Nasal cavity respiratory epithelium epithelial cell of viscerocranial mucosa (primary cell): ENCODE measurements at places on chromosomes 1 and 21. TPM values are rescaled to one million over a fixed set of nuclear protein-coding genes. Genes with fewer than 3 reads are reported as not detected.

The SLC9C2 gene
- under 0.01 TPM in 1 of 2 replicates, not detected in the other for total RNA-seq

The SNIP1 gene
- 14.7 and 17.4 TPM in 2 replicates for total RNA-seq

The SIM2 gene
- total RNA-seq: 0.07 and 0.34 TPM in 2 replicates

The GCSAML gene
- total RNA-seq: under 0.01 TPM in 1 of 2 replicates, not detected in the other

The TNFRSF4 gene
- 0.14 TPM in 1 of 2 replicates, not detected in the other for total RNA-seq

The CCDC185 gene
- not detected in 2 replicates for total RNA-seq

The GRHL3 gene
- total RNA-seq: 27.7 and 61.2 TPM in 2 replicates

The CENPF gene
- total RNA-seq: 0.85 and 1.0 TPM in 2 replicates

The MINDY1 gene
- total RNA-seq: 5.5 and 10.3 TPM in 2 replicates

The SLC44A5 gene
- total RNA-seq: 2.5 and 3.1 TPM in 2 replicates

The NR5A2 gene
- under 0.01 TPM in 1 of 2 replicates, not detected in the other for total RNA-seq

The TTC34 gene
- total RNA-seq: under 0.01 and 0.07 TPM in 2 replicates

The TMEM79 gene
- 9.2 and 16.1 TPM in 2 replicates for total RNA-seq

The KRTAP19-3 gene
- not detected in 2 replicates for total RNA-seq

The SPRR2G gene
- total RNA-seq: 2.1 TPM in 1 of 2 replicates, not detected in the other

The USP48 gene
- 35.2 and 57.6 TPM in 2 replicates for total RNA-seq

The ADAM30 gene
- not detected in 2 replicates for total RNA-seq

The MFSD2A gene
- 31.1 and 32.3 TPM in 2 replicates for total RNA-seq

The LAMC2 gene
- total RNA-seq: 1,196 and 2,227 TPM in 2 replicates

The ACTA1 gene
- total RNA-seq: 0.14 TPM in 1 of 2 replicates, not detected in the other

The RIPPLY3 gene
- total RNA-seq: under 0.01 and 0.07 TPM in 2 replicates

The MAN1C1 gene
- 0.34 and 1.9 TPM in 2 replicates for total RNA-seq

The PRSS38 gene
- total RNA-seq: not detected in 2 replicates

The KCNA3 gene
- total RNA-seq: not detected in 2 replicates

The MPC2 gene
- total RNA-seq: 13.7 TPM in 2 replicates

The WNT9A gene
- total RNA-seq: 1.0 and 3.1 TPM in 2 replicates

The BMP8B gene
- total RNA-seq: 0.50 and 1.0 TPM in 2 replicates

The SPRR4 gene
- total RNA-seq: not detected in 2 replicates

The IGSF5 gene
- total RNA-seq: 0.07 TPM in 1 of 2 replicates, not detected in the other
